ENCODE measurements at places on chromosomes 5 and 9. TPM values are rescaled to one million over a fixed set of nuclear protein-coding genes. Genes with fewer than 3 reads are reported as not detected.
A peak's percentile ranks its signal among the peaks of the same experiment; 100 is the strongest.

Gene RPL37
- 3,168 TPM for total RNA-seq

DNA sequence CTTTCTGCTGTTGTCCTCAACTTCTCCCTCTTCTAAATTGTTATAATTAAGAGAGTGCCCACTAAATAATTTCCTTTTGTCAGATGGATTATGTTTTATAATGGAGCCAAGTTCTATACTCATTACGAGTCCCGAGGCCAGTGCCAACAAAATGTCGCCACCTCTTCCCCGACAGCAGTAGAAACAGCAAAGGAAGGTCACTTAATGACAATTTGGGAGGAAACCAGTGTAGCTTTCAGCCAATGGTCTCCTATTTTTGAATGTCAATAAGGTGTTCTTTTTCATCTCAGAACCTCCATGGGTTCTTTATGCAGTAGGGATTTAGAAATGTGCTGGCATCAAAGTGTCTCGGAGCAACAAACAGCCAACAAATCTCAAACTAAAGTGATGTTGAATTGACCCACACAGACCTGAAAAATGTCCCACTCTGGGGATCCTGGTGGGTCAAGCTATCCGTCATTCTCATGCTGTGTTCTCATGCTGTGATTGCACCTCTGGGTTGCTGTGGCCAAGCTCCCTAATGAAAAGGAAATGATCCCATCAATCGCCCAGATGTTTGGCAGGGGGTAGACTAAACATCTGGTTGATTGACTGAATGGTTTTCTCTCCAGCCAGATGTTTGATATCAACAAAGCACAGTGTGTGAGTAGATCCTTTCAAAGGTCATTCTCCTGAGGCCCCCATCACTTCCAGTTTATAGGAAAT lies 291.9 kb downstream of the DMAC1 start:
- no peaks in the 10 kb centered on the region for H3K27me3 ChIP-seq
- H3K36me3 ChIP-seq: no peaks in the 10 kb centered on the region
- no peak for DNase-seq
- no peaks in the 10 kb centered on the region for H3K4me1 ChIP-seq

DNA sequence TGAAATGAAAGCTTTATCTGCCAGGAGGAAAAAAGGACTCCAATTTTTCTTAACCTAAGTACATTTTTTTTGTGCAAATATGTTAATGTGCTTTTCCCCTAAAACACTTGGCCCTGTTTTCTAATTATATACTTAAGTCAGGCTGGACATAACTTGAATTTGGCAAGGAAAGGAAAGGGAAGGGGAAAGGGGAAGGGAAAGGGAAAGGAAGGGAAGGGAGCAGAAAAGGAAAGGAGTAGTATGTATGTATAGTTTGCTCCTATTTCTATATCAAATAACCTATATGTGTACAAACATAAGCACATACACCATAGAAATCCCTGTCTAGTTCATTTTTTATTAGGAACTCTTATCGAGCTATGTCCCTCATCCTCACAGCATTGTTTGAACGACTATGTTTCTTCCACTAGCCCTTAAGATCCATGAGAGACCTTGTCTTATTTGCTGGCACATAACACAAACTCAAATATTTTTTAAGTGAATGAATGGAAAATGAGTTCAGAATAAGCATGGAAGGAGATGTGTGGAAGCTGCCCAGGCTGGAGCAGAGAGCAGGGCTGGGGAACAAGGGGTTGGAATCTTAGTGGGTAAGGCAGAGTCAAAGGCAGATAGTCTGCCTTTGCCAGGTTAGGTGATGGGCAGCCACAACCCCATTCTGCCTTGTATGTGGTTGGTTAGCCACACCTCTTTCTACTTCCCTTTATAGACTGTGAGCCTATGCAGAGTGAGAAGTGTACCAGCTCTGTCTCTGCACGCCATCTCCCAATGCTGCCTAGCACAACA lies 70.0 kb downstream of the KLHL3 start:
- no peaks in the 10 kb centered on the region for H3K27me3 ChIP-seq
- H3K4me1 ChIP-seq: no peaks in the 10 kb centered on the region
- no peak overlapping the region for H3K4me3 ChIP-seq
- DNase-seq: peak; percentile 11

Gene C9orf152
- total RNA-seq: under 0.01 TPM

DNA sequence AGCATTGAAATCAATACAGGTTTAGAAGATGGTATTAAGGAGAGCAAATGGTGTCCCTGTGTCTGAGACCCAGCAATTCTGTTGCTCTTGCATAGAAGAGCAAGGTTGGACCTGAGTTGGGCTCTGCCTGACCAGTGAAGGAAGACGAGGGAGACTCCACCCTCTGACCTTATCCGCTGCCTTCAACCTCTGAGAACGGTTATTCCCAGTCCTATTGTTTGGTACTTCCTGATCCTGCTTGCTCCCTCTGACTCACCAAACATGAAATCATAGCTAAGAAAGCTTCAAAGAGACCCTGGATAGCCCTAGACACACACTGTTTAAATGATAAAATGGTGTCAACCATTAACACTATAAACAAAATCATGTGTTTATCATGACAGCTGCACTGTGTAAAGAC lies 218.5 kb downstream of the PLK2 start:
- H3K4me3 ChIP-seq: no peak overlapping the region
- peaks cover 8% of the 10 kb centered on the region for H3K4me1 ChIP-seq
- DNase-seq: no peak

DNA sequence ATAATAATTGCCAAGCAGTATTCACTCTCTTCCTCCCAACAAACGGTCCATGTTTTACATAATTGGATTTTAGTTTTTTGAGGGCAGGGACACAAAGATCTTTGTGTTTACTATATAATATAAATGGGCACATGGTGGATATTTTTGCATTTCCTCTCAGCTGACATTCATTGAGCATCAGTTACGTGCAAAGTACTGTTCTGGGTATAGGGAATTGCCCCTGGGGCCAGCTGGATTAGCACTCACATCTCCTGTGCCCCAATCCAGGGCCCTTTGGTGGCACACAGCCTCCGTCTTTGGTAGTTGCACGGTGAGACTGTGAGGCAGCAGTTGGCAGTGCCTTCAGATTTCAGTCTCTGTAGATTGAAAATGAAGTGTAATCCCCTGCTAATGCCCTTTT lies 1.6 kb downstream of the TDRD7 start:
- no peaks in the 10 kb centered on the region for H3K4me1 ChIP-seq
- no peak for DNase-seq

GRCh38 chr9:74503219-74503618 lies 6.1 kb downstream of the RORB start:
- no peak overlapping the region for H3K27ac ChIP-seq
- no peak overlapping the region for H3K4me3 ChIP-seq
- no peaks in the 10 kb centered on the region for H3K4me1 ChIP-seq
- H3K36me3 ChIP-seq: no peaks in the 10 kb centered on the region
- H3K27me3 ChIP-seq: peaks cover 26% of the 10 kb centered on the region

- no peak overlapping the region for H3K4me3 ChIP-seq
- no peaks in the 10 kb centered on the region for H3K27me3 ChIP-seq
- H3K27ac ChIP-seq: no peak overlapping the region
- DNase-seq: peak; percentile 25
- no peaks in the 10 kb centered on the region for H3K36me3 ChIP-seq
Measured at GRCh38 chr9:110748251-110748893, 79.8 kb downstream of the MUSK start.

DNA sequence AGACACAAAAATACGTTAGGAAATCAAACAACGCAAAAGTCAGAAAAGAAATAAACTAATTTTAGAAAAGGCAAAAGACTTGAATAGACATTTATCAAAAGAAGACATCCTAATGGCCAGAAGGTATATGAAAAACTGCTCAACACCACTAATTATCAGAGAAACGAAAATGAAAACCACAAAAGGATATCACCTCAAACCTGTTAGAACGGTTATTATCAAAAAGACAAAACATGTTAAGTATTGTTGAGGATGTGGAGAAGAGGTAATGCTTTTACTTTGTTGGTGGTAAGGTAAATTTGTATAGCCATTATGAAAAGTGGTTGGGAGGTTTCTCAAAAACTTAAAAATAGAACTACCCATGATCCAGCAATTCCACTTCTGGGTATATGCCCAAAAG lies 230.0 kb upstream of the RGMB start:
- H3K4me3 ChIP-seq: no peak overlapping the region
- H3K27me3 ChIP-seq: no peaks in the 10 kb centered on the region
- no peaks in the 10 kb centered on the region for H3K4me1 ChIP-seq
- no peaks in the 10 kb centered on the region for H3K36me3 ChIP-seq

GRCh38 chr5:103780794-103781193 lies 218.2 kb upstream of the NUDT12 start:
- H3K27ac ChIP-seq: no peak overlapping the region
- H3K36me3 ChIP-seq: no peaks in the 10 kb centered on the region
- peak; percentile 52 for DNase-seq
- no peak overlapping the region for H3K4me3 ChIP-seq

DNA sequence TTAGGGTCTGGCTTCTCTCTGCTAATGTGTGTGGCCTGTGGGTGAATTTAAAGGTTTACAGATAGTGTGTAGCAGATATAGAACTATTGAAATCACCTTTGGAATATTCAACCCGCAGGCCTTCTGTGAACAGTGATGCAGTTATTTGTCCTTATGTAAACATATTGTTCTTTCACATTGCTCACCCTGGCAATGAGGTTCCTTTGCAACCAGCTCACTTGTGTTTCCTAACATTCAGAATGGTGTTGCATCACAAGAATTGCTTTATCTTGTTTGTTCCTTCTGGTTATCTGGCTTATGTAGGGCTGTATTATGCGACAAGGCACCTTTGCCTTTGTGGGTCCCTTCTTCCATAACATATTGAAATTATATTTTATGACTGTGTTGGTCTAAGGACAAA lies 370.3 kb downstream of the NNT start:
- no peak for DNase-seq
- no peak overlapping the region for H3K27ac ChIP-seq
- H3K36me3 ChIP-seq: no peaks in the 10 kb centered on the region
- H3K4me3 ChIP-seq: no peak overlapping the region
- H3K27me3 ChIP-seq: no peaks in the 10 kb centered on the region

DNA sequence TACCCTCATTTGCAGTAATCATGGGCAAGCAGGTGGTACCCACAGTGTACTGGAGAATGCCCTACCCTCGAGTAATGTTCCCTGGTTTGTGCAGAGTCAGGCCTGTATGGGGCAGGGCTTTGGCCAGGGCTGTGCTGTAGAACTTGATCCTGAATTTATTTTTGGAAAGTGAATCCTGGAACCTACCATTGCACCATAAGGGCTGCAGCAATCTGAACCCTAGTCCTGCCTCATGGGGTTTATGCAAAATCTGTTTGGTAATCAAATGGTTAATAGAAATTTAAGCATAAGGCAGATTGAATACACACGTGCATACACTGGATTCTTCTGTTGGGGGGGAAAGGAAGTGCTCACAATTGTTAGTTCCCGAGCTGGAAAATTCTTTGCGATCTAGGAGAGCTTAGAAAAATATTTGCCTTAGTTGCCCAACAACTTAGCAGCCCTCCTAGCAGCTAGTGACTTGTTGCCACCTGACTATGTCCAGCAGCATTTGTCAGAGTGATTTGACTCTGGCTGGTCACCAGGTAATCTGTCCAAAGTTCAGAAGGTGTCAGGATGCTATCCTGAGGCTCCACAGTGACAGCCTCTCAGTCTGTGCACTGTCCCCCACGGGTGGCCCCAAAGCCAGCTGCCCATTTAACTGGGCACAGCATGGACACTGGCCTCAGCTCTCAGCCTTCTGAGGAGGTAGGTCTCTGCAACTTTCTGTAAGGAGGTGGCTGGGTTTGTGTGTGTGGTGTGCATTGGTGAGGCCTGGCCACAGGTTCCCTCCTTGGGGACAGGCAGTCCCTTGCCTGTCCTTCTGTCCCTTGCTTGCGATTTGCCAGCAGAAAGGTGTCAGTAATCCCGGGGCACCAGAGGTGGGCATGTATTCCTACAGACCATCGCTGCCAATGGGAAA lies 8.3 kb downstream of the MVB12B start:
- no peak overlapping the region for H3K4me3 ChIP-seq
- peak; percentile 52 for DNase-seq
- no peaks in the 10 kb centered on the region for H3K27me3 ChIP-seq
- no peak overlapping the region for H3K27ac ChIP-seq
- no peaks in the 10 kb centered on the region for H3K36me3 ChIP-seq

Gene MOB3B
- under 0.01 TPM for total RNA-seq

DNA sequence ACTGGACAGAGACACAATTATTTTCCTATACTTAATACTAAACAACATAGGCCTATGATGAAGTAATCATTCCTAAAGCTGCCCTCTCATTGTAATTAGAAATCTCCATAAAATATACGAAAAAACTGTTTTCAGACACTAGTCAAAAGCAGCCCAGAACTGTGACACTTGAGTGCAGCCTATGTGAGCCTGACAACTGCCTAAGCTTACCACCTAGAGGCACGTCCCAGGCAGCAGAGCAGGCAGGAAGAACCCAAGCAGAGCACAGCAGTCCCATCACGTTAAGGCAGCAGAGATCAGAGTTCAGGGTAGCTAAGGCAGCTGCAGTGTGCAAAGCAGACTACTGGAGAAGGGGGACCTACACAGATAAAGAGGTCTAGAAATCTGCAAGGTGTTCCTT lies 46.4 kb downstream of the GOLPH3 start:
- peaks cover 12% of the 10 kb centered on the region for H3K36me3 ChIP-seq
- DNase-seq: no peak
- H3K4me1 ChIP-seq: no peaks in the 10 kb centered on the region
- no peak overlapping the region for H3K4me3 ChIP-seq
- H3K27ac ChIP-seq: no peak overlapping the region
- no peaks in the 10 kb centered on the region for H3K27me3 ChIP-seq

- no peak overlapping the region for H3K4me3 ChIP-seq
- no peak overlapping the region for H3K27ac ChIP-seq
- DNase-seq: peak; percentile 31
- H3K36me3 ChIP-seq: peaks cover 21% of the 10 kb centered on the region
Measured at GRCh38 chr5:140694276-140694675, 3.0 kb downstream of the HARS2 start.

GRCh38 chr9:108552459-108553040 lies 303.2 kb downstream of the ACTL7B start:
- H3K4me3 ChIP-seq: no peak overlapping the region
- H3K27me3 ChIP-seq: no peaks in the 10 kb centered on the region
- DNase-seq: peak; percentile 83
- H3K4me1 ChIP-seq: peaks cover 3% of the 10 kb centered on the region
- H3K36me3 ChIP-seq: no peaks in the 10 kb centered on the region

DNA sequence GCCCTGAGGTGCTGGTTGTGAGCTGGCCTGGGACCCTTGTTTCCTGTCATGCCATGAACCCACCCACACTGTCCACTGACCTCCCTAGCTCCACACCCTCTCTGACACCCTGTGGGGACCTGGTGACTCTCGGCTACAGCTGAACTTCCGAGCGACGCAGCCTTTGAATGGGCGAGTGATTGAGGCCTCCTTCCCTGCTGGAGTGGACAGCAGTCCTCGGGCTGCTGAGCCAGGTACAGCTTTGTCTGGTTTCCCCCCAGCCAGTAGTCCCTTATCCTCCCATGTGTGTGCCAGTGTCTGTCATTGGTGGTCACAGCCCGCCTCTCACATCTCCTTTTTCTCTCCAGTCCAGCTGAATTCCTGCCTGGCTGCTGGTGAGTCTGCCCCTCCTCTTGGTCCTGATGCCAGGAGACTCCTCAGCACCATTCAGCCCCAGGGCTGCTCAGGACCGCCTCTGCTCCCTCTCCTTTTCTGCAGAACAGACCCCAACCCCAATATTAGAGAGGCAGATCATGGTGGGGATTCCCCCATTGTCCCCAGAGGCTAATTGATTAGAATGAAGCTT lies 6.1 kb downstream of the CA9 start:
- H3K27me3 ChIP-seq: no peaks in the 10 kb centered on the region
- no peak for DNase-seq
- peaks cover 17% of the 10 kb centered on the region for H3K36me3 ChIP-seq
- H3K27ac ChIP-seq: no peak overlapping the region
- H3K4me3 ChIP-seq: no peak overlapping the region

Measured in fibroblast of lung (primary cell).